Esophagus muscularis mucosa (tissue), 4 donors: ENCODE measurements at places on chromosomes 4 and X.

DNA sequence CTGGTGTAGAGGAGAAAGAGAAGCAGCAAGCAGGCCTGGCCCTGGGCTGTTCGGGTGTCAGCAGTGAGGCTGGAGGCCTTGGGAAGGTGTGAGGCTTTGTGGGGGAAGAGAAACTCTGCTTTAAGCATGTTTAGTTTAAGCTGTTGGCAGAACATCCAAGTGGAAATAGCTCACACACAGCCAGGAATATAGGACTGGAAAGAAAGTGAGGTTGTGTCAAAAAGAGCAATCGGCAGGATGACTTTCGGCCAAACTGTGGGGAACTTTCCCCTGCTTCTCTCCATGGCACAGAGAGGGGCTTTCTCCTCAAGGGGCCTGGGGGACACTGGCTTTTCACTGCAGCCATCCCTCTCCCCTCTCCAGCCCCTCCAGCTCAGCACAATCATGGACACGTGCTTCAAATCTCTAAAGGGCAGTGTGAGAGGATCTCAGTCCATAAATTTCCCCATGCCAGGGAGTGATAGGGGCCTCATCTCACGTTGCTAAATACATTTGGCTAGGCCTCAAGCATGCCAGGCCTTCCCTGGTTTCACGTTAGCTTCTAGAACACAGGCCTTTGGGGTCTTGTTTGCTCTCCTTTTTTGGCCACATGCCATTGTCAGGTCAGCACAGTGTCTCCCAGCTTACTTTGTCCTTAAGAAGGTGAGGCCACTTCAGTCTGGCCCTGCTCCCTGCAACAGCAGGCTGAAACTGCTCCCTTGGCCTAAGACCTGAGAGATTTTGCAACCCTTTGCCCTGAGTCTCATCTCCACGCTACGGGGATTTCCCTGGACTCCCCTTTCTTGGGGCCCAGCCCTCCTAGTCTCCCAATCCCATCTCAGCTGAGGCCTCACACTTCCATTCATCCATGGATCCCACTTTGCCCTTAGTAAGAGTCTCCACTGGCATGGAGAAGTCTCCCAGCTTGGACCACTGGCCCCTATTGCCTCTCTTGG, 8.3 kb upstream of the CITED1 start:
- peak; percentile 34 for DNase-seq

GRCh38 chr4:138912704-138913340, 102.8 kb upstream of the NOCT start:
- no peak for DNase-seq

GRCh38 chr4:64940698-64941097, 531.4 kb upstream of the TECRL start:
- DNase-seq: no peak

- DNase-seq: no peak
These were observed 48.0 kb upstream of the HDAC8 start for GRCh38 chrX:72620550-72621145.

DNA sequence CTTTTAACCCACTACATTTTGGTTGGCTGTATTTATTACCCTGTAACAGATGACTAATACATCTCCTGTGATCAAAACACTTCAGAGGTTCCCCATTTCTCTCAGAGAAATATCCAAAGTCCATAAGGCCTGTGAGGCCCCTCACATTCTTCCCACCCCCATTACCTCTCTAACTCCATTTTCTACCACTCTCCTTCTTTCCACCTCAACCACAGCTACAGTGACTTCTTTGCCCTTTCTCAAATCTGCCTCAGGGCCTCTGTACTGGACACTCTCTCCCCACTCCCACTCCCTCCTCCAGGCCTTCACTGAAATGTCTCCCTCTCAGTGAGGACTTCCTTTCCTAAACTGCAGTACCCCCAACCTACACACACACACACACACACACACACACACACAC, 8.4 kb upstream of the TMEM144 start:
- DNase-seq: no peak

DNA sequence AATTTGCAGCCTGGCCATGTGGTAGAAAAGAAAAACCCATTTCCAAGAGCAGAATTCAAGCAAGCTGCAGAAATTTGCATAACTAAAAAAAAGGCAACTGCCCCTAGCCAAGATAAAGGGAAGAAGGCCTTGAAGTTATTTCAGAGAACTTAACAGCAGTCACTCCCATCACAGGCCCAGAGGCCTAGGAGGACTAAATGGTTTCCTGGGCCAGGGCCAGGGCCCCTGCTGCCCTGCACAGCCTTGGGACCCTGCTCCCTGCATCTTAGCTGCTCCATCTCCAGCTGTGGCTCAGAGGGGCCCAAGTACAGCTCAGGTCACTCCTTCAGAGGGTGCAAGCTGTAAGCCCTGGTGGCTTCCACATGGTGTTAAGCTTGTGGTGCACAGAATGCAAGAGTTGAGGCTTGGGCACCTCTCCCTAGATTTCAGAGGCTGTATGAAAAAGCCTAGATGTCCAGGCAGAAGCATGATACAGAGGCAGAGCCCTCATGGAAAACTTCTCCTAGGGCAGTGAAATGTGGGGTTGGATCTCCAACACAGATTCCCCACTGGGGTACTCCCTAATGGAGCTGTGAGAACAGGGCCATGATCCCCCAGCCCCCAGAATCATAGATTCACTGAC, 6.7 kb upstream of the MID2 start:
- no peak for DNase-seq

- peak; percentile 91 for DNase-seq
These were observed 160.1 kb upstream of the LDB2 start for GRCh38 chr4:17058536-17058915.

- no peak for DNase-seq
These were observed 153.1 kb downstream of the AMELX start for GRCh38 chrX:11446336-11446735.

- DNase-seq: no peak
These were observed 40.8 kb downstream of the HTRA3 start for GRCh38 chr4:8310306-8310705.
